ENCODE measurements at places on chromosomes 2 and 18.

GRCh38 chr18:63255435-63255834, 64.1 kb downstream of the BCL2 start:
- no peak for DNase-seq

DNA sequence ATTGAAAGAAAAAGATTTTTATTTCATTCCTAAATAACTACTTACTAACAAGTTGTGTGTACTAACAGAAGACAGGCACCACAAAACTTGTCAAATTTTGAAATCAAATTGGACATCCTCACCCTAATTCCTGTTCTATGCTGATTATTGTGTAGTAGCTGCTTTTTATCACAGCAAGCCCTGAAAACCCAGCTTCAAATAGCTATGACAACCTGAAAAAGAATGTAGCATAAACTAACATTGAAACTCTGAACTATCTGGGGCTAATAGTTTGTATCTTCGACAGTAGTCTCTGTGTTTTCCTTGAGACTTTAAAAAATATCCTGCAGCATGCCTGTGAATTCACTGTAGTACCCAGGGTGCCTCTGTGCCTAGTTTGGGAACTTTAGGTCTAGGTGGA, 122.6 kb downstream of the WDPCP start:
- DNase-seq = no peak

GRCh38 chr18:2337552-2338141, 233.7 kb downstream of the METTL4 start:
- DNase-seq = no peak

DNA sequence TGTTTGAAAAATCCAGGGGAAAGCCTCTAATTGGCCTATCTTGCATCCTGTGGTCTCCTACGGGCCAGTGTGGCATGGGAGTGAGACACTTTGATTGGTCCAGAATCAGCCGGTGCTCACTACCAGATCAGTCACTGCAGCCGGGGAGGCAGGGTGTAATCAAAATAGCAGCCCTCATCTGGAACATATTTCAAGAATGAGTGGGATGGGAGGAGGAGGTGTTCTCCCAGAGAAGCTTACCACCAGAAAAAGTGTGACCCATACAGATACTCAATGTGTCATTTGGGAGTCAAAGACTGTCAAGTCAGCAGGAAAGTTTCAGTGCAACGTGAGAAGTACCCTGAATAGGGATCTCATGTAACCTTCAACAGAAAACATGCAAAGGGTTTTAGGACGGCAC, 393.9 kb upstream of the SLC14A2 start:
- DNase-seq = no peak

DNA sequence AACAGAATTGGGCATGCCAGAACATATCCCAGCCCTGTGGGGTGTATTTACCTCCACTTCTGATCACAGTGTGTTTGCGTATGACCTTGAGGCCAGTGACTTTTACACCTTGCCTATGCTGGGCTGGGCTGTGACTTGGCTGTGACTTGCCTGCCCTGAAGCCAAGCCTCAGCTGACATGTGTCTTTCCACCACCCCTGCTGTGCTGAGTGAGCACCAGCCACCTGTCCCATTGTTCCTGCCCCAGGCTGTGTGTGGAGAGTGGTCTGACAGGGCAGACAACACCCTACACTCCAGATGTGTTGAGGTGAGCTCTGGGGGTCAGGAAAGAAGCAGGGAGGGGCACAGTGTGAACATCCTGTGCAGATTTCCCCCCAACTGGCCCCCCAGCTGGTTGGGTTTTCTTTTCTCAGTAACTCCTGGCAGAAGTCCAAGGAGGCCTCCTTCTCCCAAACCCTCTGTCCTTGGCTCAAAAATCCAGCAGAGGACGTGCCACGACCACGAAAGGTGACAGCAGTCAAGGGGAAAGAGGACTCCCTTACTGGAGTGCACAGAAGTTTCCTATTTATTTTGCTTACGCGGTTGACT, 5.1 kb upstream of the STEAP3 start:
- no peak for DNase-seq

- DNase-seq = no peak
Measured at GRCh38 chr18:62282188-62282629, 42.9 kb upstream of the TNFRSF11A start.

GRCh38 chr2:68448671-68449653, 18.1 kb downstream of the FBXO48 start:
- no peak for DNase-seq

DNA sequence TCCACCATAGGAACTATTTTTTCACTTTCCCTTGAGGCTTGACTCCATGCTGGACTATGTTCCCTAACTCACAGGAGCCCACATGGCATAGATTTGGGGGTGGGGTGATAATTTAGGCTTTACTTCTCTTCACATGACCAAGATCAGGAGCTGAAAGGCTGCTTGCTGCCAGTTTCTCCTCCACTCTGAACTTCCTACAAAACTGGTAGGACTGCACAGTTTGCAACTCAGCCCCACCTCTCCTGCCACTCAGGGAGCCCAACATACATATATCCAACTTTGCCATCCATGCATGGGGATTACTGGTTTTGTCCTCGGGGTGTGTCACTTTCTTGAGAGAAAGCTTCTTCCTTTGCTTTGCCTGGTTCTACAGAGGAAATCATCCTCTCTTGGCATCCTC, 14.2 kb downstream of the INO80D start:
- no peak for DNase-seq

DNA sequence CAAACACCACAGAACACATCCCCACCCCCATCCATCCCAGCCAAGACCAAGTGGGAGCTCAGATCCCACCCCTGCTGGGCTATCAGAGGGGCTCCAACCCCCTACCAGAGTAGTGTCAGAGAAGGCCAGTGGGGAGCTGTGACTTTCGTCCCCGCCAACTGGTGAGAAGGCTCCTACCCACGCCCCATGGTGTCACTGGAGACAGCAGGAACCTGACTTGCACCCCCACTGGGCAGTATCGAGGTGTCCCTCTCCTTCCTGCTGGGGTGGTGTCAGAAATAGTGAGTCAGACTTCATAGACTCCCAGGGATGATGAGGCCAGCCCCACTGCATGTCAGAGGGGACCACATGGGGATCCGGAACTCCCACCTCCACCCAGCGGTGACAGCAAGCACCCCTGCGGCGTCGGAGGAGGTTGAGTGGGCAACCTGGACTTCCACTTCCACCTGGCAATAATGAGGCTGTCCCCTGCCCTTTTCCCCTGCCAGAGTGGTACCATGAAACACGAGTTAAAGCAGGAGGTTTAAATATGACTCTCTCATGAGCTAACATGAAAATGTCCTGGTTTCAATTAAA, 106.7 kb downstream of the CTIF start:
- DNase-seq = no peak
